ENCODE measurements at places on chromosomes 13 and 19.

GRCh38 chr13:34011552-34012085, 193.7 kb downstream of the RFC3 start:
- DNase-seq: peak; percentile 66

DNA sequence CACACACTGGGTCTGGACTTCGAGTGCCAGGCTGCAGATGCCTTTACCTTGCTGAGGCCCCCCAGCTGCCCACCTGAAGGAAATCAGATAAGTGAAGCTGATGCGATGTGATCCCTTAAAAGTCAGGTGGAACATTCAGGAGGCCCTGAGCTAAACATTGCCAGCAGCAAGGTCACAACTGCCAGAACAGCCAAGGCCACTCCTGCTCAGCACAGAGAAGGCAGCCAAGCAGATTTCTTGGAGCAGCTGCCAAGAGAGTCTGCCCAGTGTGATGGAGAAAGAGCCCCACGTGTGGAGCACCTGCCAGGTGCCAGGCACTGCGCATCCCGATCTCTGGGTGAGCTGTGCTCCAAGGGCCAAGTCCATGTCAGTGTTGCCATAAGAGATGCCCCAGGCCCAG, 20.6 kb upstream of the UQCRFS1 start:
- no peak for DNase-seq

GRCh38 chr19:54586397-54586796, 7.0 kb upstream of the LILRA1 start:
- DNase-seq: no peak

- no peak for DNase-seq
Measured at GRCh38 chr19:29271911-29272310, 59.0 kb upstream of the UQCRFS1 start.

DNA sequence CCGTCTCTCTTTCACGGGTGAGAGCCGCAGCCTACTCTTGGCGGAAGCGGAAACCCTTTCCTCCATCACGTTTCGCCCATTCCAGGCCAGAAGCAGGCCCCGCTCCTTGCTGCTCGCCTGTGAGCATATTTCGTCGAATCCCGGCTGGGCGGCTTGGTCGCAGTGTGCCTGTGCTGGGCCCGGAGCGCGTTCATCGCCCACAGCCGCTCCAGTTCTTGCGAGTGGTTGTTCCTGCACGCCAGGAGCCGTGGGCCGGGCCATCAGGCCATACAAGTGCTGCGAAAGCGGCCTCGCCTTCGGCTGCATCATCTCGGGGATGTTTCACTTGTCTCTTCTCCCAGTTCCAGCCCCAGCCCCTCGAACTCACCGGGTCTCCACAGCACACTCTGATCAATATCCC, 65.0 kb downstream of the ZNF627 start:
- no peak for DNase-seq

DNA sequence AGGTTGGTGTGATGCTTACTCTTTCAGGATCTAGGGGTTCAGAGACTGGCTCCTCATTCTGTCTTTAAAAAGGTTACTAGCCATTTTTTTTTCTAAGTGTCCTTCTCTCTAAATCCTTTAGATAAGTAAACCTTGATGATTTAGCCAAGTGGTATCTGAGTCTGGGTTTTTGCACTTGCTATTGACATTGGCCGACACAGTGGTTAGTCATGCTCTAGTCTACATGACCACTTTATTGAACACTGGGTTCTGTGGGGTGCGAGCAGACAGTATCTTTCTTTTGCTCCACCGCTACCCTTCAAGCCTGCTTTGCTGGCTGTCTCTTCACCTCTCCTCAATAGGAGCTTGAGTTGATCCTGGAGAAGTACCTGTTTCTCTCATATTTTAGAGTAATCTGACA, 6.2 kb upstream of the NUP58 start:
- no peak for DNase-seq

- DNase-seq: no peak
Measured at GRCh38 chr19:17795495-17795856, 538 bp downstream of the B3GNT3 start.

DNA sequence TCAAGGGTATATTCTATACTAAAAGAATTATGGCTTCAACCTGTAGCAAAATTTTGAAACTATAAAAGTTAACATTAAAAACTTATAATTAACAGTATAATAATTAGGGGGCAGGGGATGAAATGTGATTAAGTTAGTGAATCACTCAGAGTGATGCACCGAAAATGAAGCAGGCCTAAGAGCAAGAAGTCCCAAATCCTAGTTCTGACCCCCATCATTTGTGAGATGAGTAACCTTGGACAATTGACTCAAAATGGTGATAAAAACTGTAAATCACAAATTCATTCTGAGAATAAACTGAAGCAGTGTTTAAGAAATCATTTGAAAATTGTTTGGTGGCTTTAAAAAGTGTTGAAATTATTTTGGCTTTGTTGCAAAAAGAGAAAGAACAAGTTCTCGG, 56.8 kb downstream of the KLF12 start:
- no peak for DNase-seq

DNA sequence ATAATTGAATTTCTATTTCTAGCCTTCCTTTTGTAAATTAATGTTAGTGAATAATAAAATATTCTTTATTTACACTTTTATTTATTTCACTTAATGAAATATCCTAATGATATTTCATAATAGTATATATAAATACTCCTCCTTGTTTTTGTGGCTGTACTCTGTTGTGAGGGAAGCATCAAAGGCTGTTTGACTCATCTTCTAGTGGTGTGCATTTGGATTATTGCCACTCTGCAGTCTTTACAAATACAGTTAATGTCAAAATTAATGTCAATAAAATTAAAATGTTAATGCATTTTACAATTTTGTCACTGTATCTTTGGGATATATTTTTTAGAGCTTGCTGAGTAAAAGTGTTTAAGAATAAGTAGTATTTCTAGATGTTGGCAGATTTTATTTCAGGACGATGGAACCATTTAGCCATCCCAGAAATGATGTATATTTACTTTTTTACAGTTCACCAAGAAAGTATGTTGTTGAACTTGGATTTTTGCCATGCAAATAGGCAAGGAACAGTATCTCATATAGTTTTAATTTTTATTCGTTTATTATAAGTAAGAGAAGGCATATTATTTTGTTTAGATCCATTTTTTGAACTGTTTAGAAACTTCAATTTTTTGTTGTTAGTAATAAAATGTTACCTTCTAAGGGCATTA, 281.2 kb upstream of the SLITRK6 start:
- no peak for DNase-seq

- DNase-seq: no peak
Measured at GRCh38 chr13:78934336-78934735, 275.4 kb upstream of the OBI1 start.

GRCh38 chr19:6198896-6199239, 63.4 kb downstream of the ACSBG2 start:
- no peak for DNase-seq

All from NCI-H526 (cell line).